AG04450 (cell line): ENCODE measurements at places on chromosomes 12 and 14.

- peak; percentile 21 for DNase-seq
These were observed 51.5 kb downstream of the ZC3H14 start for GRCh38 chr14:88614218-88614907.

DNA sequence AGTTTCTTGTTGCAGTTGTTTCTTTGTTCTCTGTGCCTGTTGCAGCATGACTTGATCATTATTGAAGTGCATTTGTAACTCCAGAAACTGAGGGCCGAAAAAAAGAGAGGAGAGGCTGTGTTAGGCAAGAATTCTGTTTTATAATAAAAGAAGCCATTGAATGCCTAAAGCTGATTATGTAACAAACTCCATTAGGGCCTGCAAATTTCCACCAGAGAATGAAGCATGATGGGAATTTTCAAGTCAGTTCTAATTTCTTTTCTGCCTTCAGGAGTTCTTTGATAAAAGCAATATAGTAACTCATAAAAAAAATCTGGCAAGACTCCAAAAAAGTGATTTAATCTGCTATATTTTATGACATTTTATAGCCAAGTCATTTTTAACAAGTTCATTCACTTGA lies 156.7 kb upstream of the RASSF8 start:
- no peak for DNase-seq

DNA sequence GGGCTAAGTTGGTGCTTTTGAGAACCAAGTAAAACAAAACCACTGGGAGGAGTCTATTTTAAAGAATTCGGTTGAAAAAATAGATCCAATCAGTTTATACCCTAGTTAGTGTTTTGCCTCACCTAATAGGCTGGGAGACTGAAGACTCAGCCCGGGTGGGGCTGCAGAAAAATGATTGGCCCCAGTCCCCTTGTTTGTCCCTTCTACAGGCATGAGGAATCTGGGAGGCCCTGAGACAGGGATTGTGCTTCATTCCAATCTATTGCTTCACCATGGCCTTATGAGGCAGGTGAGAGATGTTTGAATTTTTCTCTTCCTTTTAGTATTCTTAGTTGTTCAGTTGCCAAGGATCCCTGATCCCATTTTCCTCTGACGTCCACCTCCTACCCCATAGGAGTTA lies 1.8 kb upstream of the RAB5B start:
- DNase-seq = no peak

- DNase-seq = no peak
These were observed 1.5 kb upstream of the EP400 start for GRCh38 chr12:131948166-131948712.

GRCh38 chr14:69670093-69670492 lies 58.7 kb downstream of the SUSD6 start:
- no peak for DNase-seq

DNA sequence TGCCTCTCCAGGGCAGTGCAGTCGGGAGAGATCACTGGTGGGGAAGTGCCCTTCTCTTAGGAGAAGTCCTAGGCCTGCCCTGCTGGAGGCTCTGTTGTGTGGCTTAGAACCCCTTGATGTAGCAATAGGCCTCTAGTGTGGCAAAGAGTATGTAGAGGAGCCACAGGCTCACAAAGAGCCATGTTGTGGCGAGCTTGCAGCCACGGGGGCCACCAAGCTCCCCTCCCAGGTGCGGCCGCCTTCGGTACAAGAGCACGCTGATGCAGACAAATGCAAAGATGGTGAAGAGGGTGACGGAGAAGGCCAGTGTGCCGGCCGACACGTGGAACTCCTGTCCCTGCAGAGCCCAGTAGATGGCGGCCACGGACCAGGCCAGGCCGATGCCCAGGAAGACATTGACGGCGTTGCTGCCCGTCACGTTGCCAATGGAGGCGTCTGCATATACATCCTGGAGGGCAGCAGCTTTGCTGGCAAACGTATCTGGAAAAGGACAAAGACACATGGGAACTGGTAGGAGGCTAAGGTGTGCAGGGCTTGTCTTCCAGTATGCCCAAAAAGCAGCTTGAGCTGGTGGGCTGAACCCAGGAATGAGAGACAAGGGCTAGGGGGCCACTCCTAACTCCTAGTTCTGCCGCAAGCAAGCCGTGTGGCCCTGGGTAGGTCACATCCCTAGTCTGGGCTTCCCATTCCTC lies 142.8 kb downstream of the SLC8A3 start:
- peak; percentile 13 for DNase-seq

- no peak for DNase-seq
These were observed 23.6 kb downstream of the KRT80 start for GRCh38 chr12:52168019-52168717.

GRCh38 chr12:108076556-108076955 lies 52.5 kb upstream of the WSCD2 start:
- DNase-seq = no peak

DNA sequence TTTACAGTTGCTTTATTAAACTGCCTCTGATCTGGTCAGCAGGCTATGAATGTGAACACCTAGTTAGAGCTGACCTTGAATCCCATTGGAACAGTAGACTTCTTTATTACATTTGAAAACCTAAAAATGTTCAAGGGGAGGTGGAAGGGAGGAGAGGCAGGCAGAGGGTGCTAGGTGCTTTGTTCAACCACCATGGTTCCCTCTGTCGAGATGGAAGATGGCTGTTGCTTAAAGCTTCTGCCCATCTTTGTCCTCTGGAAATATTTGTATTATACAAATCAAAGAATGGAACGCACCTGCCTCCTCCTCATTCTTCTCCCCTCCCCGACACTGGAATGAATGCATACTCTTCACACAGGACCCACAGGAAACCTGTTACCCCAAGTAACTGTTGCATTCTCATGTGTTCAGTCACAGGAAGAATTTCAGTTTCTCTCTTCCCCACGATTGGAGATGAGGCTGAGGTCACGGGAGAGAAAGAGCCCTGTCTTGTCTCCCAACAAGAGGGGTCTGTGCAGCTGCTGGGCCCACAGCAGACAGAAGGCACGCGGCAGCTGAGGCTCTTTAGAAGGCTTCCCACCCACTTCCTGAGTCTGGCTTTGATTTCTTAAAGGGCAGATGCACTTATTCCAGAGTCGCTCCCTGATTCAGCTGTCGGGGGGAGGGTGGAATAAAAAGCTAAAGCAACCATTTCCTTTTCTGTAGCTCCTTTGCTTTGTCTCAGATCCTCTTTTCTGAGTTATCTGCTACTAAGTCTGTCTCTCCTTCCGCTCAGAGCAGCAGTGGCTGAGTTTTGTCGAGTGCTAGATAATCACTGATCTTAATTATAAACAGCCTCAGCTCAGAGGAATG lies 217.9 kb upstream of the BTG1 start:
- DNase-seq = no peak

GRCh38 chr14:37588667-37588955 lies 6.4 kb downstream of the FOXA1 start:
- no peak for DNase-seq

DNA sequence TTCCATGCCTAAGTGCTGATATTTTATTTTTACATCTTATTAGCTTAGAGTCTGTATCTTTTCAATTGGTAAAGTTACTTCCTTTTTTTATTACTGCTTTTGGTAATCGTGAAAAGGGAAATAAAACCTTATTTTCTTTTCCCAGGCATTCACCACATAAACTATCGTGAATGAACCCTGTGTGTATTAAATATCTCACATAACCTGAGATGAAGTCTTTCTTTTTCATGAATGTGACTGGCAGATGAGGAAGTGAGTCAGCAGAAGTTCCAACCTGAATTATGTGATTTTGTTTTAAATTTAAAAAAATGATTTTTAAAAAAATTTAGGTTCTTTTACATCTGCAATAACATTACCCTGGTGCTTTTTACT lies 26.0 kb downstream of the MYBPC1 start:
- DNase-seq = no peak

DNA sequence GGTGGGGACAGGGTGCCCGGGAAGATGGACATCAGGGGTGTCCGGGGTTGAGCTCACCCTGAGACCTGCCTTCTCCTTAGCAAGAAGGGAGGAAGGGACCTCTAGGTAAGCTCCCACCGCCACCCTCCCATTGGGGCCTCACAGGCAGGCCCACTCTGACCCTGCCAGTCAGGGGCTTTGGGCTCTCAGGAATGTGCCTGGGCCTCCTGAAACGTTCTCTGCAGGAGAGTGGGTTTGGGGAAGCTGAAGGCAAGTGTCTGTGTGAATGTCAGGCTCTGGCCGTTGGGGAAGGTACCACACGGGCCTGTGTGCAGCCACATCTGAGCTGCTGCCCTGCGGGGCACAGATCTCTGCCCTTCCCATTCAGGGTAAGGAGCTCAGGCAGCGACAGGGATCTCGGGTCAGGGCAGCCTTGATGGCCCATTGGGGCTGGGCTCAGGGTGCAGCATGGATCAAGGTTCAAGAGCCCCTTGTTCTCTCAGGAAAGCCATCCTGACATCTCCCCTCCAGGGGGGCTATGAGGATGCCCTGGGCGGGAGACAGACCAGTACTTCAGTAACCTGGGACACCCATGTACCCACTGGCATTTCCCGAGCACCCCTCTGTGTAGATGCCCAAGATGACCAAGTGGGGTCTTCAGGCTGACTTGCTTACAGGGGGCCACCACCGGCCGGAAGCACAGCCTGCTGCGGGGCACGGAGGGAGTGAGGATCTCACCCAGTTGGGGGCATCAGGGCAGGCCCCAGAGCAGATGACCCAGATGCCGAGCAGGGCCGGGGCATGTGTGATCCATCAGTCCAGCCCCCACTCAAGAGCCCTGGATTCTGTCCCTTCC lies 29.7 kb downstream of the FAM222A start:
- no peak for DNase-seq

DNA sequence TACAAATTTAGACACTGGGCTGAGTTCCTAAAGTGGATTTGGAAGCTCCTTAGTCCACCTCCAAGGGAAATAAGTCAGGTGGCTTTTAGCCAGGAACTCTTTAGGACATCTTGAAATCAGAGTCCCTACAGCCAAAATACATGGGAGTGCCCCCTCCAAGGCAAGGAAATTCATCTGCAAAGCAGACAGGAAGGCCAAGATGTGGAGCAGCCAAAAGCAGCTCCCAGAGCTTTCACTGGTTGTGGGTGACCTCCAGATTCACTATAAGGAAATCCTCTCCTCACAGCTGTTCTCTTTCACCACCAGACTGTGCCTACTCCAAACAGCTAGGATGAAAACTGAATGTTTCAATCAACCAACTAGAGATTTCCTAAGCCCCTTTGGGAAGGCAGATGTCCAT lies 6.6 kb downstream of the TTC9 start:
- no peak for DNase-seq

GRCh38 chr12:3976351-3976938 lies 103.2 kb upstream of the PARP11 start:
- DNase-seq = no peak

DNA sequence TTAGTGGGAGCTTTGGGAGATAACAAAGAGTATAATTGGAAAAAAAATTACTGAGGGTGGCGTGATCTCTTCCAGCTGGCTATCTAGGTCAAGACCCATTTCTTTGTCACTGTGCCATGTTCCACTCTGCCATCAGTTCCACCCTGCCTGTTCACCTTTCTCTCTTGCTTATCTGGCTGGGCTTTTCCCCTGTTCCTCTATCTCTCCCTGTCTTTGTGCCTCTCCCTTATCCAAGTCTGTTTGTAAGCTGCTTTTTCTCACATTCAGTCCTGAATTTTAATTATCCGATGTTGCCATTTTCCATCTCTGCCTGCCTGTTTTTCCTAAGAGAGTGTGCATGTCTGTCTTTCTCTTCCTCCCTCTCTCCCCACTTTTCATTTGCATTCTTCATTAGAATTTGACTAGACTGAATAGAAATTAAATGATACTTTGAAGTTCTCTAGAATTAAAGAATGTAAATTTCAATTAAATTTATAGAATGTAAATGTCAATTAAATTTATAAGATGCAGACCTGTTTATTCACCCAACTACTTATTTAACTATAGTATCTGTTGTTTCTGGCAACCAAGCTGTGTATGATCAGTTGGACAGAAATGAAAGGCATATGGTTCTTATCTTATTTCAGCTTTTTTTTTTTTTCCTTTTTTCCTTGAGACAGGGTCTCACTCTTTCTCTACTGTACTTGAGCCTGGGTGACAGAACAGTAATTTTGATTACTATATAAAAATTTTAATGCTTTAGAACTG lies 40.9 kb upstream of the A2ML1 start:
- DNase-seq = no peak

GRCh38 chr12:111428728-111429175 lies 23.0 kb downstream of the SH2B3 start:
- no peak for DNase-seq

DNA sequence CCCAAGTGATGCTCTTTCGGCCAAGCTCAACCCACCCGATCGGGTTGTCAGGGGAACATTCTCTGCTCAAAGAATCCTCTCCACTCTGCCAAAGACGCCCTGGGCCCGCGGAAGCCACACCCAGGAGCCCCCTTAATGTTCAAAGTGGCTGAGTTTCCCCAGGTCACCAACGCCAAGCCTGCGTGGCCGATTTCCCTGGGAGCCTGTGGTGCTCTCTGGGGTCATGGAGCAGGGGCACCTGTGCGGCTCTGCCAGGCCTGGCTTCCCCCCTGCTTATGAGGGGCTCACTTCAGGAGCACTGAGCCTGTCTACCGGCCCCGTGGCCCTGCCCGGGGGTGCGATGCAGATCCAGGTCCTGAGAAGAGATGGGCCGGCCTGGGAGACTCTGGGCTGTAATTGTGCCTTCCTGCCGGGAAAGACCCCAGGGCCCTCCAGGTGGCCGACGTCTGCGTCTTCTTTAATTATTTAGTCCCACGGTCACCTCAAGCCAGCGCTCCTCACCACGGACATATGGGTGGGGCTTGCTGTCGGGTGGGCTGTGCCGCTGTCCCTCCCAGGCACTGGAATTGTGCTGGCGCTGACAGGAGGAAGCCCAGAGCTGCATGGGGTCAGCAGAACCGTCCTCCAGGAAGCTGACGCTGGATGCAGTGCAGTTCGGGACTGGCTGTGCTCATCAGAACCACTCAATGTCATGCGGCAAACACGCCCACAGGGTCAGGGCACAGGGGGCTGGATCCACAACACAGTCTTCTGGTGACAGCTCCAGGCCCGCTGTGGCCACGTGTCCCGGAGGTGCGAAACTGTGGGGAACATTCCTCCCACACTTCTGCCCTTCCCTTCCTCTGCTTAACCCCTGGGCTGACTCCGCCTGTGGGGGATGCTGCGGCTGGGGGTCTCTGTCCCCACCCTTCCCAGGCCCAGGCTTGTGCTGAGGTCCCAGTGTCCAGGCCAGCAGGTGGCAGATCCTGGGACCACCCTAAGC lies 267.6 kb upstream of the SFSWAP start:
- no peak for DNase-seq

DNA sequence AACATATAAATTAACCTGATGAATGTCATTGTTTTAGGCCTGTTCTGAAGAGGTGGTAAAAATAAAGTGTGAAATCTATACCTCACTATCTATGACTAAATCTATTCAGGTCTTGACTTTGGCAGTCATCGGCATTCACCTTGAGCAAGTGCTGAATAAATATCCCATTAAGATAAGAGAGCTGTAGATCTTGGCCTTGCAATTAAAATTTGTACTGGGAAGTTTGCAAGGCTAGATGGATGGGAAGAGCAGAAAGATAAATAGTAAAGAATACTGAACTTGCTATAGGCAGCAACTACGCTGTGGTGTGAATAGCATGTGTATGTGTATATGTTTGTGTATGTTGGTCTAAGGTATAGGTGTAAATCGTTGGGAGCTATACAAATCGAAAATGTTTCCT lies 325.9 kb upstream of the PRICKLE1 start:
- no peak for DNase-seq
